Stimulated activated CD4-positive, alpha-beta T cell treated with anti-CD3 and anti-CD28 coated beads, Interleukin-1b, Interleukin-23, amount 100 ng/mL, for 24 hours (primary cell): ENCODE measurements at places on chromosomes 4 and X.

- DNase-seq = no peak
Observed at GRCh38 chr4:71456841-71457240, 118.0 kb downstream of the SLC4A4 start.

DNA sequence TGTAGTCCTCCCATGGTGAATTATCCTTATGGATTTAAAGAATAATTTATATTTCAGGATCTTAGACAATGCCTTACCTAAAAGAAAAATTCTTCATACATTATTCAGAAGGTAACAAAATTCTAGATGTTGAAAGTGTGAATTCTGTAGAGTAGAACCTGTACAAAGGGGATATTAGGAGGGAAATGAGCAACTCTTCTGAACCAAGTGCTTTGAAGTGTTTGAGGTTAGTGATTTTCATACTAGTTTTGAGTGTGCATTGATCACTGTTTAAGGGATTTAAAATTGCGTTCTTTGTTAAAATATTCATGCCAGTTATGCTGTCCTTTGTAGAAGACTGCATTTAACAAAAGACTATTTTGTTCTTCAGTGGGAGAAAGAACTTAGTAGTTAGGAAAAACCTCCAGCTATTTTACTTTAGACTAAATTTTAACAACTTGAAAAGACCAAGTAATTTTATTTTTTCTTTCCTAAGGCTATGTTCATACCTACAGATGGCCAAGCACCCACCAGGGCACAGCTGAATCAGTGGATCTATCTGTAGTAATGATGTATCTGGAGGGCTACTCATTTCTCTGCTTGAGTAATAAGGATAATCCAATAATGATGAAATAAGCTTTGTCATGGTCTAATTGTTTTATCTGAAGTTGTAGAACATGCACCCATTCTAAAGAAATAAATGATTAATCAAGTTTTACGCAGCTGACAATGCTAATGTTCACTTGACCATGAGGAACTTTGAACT is 134.3 kb upstream of the RPS6KA6 start:
- no peak for DNase-seq

DNA sequence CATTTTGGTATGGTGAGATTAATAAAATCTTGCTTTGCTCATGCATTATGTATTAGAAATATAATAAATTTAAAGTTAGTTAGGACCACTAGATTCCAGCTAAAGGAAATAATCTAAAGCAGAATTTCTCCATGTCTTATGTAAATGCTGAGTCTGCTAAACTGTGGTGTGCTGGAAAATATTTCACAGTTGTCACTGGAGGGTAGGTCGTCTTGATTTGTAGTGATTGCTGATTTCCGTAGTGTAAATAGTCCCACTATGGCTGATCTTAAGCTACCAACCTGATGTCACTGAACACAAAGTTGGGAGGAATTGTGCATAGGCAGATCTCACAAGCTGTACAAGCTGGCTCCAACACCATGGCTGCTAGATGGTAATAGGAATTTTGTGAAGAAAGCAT is 133.4 kb upstream of the NR3C2 start:
- DNase-seq = no peak

DNA sequence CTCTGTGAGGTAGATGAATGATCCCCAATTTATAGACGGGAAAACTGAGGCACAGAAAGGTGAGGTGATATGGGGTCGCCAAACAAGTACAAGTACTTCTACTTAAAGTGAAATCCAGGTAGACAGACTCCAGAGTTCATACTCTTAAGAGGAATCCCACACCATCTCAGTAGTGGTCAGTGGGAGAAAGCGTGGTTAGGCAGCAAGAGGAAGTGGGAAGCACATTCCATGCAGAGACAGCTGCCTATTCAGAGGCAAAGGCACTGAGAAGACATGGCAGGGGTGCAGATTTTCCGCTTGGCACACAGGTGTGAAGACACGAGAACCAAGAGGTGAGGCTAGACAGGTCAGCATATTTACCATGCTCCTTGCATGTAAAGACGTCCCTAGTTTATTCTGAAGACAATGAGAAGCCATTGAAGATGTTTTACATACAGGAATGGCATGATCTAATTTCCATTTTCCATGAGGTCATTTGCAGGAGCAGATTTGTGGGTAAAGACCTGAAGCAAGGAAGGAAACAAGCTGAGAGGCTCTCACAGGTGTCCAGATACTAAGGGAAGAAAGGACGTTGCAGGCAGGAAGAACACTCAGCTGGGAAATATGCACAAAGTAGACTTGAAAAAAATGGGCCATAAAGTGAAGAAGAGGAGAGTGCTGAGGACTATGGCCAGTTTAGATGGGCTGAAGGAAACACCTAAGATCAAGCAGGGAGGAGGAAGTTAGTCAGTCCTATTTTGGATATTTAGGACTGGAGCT is 17.3 kb upstream of the CLNK start:
- DNase-seq = no peak

GRCh38 chrX:44871114-44871645 is 1.8 kb upstream of the KDM6A start:
- DNase-seq = no peak

GRCh38 chr4:85946821-85947220 is 413.0 kb downstream of the MAPK10 start:
- no peak for DNase-seq

- no peak for DNase-seq
Observed at GRCh38 chr4:155632310-155632840, 34.3 kb upstream of the GUCY1A1 start.

GRCh38 chrX:152904151-152905080 is 6.5 kb downstream of the ZNF185 start:
- no peak for DNase-seq

- no peak for DNase-seq
Observed at GRCh38 chrX:148865277-148866210, 365.1 kb downstream of the AFF2 start.

DNA sequence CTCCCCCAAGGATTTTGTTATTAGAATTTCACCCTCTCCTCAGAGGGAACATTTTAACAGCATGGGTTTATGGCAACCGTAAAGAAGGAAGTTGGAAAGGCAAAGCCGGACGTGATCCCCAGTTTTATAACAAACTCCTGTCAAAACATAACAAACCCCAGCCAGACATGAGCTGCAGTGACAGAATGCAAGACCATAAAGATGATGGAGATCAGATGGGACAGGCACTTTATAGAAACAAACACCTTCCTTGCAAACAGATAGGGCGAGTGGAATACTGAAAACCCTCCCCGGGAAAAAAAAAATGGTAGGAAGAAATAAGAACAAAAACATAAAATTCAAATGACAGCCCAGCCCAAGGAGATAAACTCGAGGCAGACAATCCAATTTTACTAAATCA is 281.4 kb downstream of the LDB2 start:
- DNase-seq = no peak

DNA sequence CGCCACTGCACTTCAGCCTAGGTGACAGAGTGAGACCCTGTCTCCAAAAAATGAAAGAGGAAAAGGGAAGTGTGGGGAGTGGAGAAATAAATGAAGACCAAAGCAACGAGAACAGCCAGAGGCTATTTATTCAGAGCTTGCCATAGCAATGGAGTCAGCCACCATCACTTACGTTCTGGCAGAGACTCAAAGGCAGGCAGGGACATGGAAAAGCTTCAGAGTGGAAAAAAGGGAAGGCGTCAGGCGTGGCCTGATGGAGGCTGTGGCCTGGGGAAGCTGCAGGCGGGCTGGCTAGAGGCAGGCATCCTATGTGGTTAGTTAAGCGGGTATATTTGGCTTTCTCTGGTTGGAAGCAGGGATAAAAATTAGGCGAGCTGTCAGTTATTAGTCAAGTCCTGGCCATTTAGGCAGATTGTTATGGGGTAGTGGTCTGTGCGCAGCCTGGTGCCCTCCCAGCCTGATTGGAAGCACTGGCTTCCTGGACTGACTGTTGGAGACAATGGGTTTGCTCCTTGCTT is 73.3 kb downstream of the DCTD start:
- DNase-seq = no peak

DNA sequence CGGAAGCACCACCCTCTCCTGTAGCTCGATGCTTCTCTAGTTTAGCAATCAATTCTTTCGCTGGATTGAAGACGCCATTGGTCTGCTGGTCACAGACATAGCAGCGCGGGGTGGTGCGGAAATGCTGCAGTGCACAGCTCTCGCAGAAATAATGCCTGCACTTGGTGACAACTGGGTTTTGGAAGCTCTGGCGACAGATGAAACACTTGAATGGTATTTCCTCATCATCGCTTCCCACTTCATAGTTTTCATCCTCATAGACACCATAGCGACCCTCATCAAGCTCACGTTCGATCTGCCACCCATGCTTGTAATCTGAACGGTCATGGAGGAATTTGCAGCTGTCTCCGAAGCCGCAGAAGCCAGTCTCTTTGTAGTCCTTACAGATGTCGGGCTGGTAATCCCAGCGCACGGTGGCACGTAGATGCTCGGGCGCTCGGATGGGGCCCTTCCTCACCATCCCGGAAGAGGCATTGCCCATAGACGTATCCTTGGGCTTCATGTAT is 854 bp downstream of the RNF113A start:
- no peak for DNase-seq

DNA sequence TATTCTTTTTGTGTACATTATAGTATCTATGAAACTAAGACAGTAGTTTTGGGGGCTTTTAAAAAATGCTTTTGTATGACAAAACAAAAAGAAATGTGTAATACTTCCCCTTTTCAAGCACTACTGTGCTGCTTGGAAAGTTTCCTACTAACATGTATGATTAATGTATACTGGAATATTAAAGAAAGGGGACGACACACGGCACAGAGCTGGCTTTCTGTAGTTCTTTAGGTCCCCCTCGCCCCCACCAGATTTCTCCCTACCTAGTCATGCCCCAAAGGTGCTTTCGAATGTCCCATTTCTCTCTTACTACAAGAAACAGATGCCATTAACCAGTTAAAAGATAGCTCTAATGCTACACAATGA is 1.6 kb upstream of the AP1S2 start:
- DNase-seq = no peak

GRCh38 chrX:109797311-109797975 is 64.4 kb upstream of the ACSL4 start:
- DNase-seq = no peak

DNA sequence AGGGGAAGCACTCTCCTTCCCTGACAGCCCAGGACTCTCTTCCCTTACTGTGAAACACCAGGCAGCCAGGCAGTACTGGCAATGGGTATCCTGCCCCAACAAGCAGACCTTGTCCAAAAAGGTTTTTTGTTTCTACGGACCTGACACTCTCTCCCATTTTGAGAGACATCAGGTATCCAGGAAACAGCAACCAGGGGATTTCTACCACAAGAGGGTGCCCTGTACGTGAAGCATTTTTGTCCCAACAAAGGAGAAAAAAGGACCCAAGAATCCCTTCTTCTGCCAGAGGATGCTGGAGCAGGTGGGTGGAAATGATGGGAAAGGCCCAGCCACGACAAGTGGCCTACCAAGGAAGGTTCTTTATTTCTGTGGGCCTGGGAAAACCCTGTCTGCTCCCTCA is 65.7 kb upstream of the FGF13 start:
- no peak for DNase-seq

DNA sequence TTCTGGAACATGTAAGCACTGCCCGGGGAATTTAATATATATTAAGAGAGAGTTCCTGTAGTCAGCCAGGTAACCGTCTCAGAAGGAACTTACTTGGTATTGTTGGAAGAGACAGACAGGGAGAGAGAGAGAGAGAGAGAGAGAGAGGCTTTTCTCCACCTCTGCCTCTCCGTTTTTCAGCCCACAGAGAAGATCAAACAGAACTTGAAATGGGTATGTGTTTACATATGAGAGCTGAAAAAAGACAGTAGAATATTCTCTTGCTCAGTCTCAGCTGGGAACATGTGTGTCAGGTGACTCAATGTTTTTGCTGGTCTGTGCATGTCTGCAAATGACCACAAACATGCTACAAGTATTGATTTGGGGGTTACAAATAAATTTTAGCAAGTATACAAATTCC is 81.9 kb downstream of the MAGED1 start:
- DNase-seq = no peak

DNA sequence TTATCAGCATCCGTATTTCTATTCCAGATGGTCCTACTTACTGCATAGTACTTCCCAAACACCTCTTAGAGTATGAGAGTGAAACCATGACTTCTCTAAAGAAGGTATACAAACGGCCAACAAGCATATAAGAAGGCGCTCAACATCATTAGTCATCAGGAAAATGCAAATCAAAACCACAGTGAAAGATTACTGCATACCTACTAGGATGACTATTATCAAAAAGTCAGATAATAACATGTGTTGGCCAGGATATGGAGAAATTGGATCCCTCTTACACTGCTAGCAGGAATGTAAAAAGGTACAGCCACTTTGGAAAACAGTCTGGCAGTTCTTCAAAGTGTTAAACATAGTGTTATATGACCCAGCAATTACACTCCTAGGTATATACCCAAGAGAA is 215.3 kb upstream of the CXorf66 start:
- no peak for DNase-seq

- no peak for DNase-seq
Observed at GRCh38 chr4:168734703-168735678, 238.1 kb downstream of the PALLD start.

DNA sequence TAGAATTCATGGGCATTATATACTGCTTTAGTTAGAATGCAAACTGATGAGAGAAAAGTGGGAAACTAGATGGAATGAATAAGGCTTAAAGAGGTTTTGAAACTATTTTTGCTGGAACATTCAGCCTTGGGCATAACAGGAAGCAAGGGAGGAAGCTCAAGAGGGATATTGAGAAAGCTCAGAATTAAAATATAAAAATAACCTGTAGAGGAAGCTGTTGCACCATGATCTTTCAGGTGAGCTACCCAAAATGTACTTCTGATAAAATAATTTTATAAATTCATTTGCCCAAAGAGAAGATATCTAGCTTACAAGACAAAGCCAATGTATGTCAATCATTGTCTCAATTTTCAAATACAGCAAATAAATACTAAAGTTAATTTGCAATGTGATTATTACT is 11.3 kb downstream of the GC start:
- no peak for DNase-seq

- no peak for DNase-seq
Observed at GRCh38 chrX:130746709-130747342, 156.2 kb downstream of the ENOX2 start.

- no peak for DNase-seq
Observed at GRCh38 chr4:139740531-139741041, 75.0 kb downstream of the MGST2 start.

GRCh38 chr4:154455111-154455510 is 36.5 kb downstream of the DCHS2 start:
- no peak for DNase-seq

DNA sequence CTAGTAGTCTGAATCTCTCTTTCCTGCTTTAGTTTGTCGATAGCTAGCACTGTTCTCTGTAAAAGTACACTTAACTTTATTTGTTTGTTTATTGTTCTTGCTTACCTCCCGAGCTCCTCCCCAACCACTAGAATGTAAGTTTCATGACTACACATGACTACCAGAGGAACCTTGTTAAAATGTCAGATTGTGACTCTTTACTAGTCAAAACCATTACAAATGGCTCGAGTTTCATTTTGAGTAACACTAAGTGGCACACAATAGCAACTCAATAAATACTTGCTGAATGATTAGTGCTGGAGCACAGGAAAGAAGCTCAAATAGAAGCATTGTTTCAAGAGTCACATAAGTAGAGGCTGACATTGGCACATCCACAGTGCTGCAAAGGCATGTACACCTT is 116.1 kb downstream of the MAPK10 start:
- no peak for DNase-seq

- DNase-seq = no peak
Observed at GRCh38 chrX:153744210-153745066, 19.6 kb upstream of the PLXNB3 start.
